ENCODE measurements at places on chromosomes 2 and 18. TPM values are rescaled to one million over a fixed set of nuclear protein-coding genes. Genes with fewer than 3 reads are reported as not detected.

POMC gene
- 0.59 TPM for total RNA-seq

DSEL gene
- total RNA-seq, result 157 TPM

SERPINB12 gene
- not detected for total RNA-seq

NCKAP1 gene
- total RNA-seq, result 209 TPM

CPLX4 gene
- total RNA-seq, result not detected

ANKRD30BL gene
- 0.29 TPM for total RNA-seq

AQP12B gene
- not detected for total RNA-seq

IGFBP5 gene
- total RNA-seq, result 29.5 TPM

TPO gene
- total RNA-seq, result not detected

LIMS4 gene
- 15.9 TPM for total RNA-seq

EGR4 gene
- not detected for total RNA-seq

UGT1A9 gene
- total RNA-seq, result not detected

ATP6V1B1 gene
- total RNA-seq, result 2.5 TPM

PLCL1 gene
- 3.2 TPM for total RNA-seq

ABCA12 gene
- under 0.01 TPM for total RNA-seq

DTNA gene
- total RNA-seq, result 11.5 TPM

Data from osteoblast (primary cell).